GDM1 (cell line): ENCODE measurements at places on chromosomes 12 and 14.
A peak's percentile ranks its signal among the peaks of the same experiment; 100 is the strongest.

DNA sequence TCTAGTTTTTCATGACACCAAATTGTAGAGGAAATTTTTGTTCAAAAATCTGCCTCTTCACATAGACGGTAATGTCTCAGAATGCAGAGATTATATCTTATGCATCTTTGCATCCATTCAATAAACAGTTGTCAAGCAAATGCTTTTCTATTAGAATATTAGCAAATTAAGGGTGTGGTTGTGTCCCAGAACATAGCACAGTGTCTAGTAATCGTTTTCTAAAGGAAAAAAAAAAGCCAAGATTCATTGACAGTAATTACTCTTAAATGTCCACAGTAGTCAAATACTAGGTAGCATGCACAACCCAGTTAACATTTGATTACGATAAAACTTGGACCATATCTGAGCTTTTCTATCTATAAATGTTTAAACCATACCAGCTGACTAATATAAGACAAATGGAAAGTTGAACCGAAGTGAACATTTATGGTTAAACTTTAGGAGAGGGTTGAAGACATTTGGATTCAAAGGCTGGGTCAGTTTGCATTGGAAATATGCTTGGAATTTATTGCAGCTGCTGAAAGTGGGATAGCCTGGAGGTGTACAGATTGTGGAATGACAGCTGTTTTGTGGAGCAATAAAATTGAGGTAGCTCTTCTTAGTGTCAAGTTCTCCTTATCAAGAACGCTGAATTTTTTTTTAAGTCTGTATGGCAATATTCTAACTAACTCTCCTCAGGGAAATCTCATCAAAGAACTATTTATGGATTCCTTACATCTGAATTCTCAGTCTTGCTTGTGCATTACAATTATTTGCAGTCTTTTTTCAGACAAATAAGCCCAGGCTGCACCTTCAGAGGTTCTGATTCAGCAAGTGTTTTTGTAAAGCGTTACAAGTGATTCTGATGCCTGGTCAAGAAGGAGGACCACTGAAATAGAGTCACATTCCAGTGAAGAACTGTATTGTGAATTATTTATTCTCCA, 66.7 kb upstream of the ATP2B1 start:
- DNase-seq = no peak

GRCh38 chr12:51307655-51308593, 16.1 kb downstream of the BIN2 start:
- no peak for DNase-seq

GRCh38 chr12:52358575-52359350, 8.5 kb downstream of the KRT85 start:
- no peak for DNase-seq

DNA sequence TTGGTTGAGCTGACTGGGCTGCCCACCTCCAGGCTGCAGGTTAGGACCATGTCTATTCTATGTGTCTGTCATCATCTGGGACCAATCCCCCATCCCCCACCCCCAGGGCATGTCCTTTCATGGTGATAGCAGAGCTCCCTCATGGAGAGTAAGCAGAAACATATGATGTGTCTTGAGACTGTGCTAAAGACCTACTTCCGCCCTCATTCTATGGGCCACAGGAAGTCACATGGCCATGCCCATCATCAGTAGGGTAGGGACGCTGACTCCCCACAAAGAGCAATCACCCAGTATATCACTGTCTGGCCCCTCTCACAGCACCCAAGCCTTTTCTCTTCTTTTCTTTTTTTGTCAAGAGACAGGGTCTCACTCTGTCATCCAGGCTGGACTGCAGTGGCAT, 99.7 kb downstream of the CMKLR1 start:
- DNase-seq = no peak

DNA sequence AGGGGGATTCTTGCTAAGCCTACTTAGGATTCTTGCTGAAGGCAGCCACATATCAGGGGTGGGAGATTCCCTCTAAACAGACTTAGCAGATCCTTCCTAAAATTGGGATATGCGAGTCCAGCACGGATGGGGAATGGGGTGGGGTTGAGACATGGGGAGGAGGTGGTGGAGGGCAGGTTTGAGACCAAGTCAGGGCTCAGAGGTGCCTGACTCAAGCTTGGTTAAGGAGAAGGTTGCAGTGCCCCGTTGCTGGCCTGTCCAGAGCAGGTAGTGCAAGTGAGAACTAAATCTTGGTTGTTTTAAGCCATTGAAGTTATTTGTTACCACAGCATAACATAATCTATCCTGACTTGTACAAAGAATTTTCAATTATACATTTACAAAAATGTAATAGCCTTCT, 359.7 kb downstream of the AACS start:
- no peak for DNase-seq

- DNase-seq = peak; percentile 55
These were observed 157.9 kb upstream of the PARP11 start for GRCh38 chr12:4030929-4031702.

DNA sequence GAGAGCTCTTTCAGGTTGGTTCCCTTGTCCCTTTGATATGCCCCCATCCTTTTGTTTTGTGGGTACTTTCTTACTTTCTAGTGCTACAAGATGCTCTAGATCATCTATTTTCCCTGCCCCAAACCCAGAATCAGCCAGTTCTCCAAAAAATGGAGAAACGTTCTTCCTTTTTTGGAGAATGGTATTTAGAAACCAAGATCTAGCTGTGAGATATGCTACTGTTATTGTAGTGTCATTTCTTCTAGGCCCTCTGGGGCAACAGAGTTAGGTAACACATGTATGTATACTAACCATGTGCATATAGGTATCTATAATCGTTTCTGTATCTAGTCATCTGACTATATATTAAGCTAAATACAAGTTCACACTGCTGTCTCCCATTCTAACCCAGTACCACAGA, 6.9 kb upstream of the IGFBP6 start:
- no peak for DNase-seq

DNA sequence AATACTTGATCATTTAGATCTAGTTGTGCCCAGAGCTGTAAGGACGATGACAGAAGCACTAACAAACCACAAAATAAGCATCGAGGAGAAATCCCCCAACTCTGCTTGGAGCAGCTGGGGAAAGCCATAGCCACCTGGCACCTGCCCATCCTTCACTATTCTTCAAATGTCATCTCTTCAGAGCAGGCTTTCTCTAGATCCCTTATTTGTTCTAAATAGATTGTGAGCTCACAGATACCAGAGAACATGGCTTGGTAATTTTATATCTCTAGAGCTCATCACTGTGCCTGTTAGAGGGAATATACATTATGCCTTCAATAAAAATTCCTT, 50.9 kb downstream of the GRIP1 start:
- DNase-seq = no peak

DNA sequence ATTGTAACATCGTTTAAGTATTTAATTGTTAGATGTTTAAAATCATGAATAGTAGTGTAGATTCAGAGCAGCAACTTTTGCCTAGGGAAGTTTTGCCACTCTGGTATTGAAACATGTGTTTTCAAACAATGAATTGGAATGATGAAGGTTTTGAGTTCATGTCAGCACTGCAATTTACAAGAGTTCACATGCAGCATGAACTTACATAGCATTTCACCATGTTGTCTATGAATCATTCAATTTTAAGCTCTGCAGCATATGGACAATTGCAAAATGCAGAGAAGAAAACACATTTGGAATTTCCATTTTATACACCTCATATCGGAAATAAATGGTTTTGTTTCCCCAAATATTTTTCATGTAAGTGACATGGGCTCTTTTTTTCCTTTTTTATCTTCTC, 170.7 kb upstream of the CDKN3 start:
- no peak for DNase-seq

DNA sequence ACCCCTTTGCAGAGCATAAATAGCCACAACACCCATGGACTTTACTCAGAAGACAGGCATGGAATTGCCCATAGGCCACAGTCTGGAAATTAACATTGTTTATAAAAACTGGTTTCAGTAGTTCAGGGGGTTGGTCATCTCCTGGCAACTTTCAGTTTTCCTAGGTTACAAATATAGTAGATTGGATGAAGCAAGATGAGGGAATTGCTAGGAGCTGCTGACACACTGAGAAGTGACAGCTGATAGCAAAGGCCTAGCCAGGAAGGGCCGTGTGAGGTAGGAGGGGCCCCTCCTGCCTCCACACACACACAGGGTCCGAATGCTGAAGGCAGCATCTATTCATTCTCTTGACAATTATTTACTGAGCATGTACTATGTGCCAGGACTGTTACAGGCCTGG, 8.3 kb downstream of the GALNT16 start:
- DNase-seq = no peak

GRCh38 chr12:80513211-80513610, 69.2 kb downstream of the PTPRQ start:
- no peak for DNase-seq

DNA sequence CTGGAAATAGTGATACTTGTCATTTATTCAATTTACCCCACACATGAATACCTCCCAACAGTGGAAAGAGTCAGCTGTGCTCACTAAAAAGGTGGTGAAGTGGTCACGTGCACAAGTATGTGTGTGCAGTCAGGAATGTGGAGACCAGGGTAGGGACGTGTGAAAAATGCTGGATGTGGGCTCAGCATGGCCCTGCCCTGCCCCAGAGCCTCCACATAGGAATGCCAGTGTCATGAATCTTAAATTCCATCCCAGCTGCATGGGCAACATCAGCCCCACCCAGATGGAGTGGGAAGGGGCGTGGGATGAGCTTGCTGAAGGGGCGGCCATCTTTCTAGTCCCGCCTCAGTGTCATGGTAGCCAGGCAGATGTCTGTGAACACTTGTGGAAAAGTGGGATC, 87.7 kb downstream of the C12orf75 start:
- DNase-seq = no peak

- no peak for DNase-seq
These were observed 266.6 kb upstream of the PWP1 start for GRCh38 chr12:107418981-107419380.

DNA sequence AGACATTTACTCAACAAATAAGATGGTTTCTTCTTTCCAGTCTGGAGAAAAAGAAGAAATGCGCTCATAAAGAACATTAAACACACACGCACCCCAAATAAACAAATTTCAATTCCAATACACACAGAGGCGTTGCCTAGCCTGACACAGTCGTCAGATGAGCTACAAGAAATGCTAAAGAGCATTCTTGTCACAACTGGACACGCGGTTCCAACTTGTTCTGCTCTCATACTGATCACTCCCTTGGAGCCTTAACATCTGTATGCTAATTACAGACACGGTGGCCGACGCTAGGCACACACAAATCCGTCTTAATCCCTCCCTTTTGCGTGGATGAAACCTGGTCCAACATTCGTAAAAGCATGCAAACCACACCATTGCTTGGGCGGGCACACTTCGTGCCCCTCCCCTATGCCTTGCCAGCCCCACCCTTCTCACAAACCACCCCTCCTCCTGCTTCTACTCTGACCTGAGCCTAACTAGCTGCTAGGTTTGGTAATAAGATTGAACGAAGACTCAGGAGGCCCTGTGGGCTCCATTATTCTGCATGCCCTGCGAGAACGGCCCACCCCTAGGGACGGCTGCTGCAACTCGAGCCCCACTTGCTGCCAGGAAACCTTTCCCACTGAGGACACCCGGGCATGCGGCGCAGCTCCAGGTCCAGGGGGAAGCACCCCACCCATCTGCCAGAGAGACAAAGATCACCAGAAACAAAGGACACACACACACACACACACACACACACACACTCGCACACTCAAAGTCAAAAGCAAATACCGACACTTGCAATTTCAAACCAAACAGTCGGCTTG, 1.2 kb downstream of the KCNK10 start:
- no peak for DNase-seq

DNA sequence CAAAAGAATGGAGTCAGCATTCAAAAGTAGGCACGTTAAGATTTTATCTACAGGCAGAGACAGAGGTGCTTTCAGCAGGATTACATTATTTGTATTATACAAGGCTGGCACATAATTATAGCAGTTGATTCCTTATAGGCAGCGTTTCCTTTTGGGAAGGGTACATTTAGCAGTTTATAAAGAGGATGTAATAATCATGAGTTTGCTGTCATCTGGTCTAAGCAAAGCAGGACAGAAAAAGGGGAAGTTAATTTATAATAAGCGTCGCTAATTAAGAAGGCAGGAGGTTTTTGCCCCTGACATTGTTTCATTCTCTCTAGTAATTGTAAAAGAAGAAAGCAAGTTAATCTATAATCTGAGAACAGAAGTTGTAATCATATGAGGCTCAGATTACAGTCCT, 259.9 kb upstream of the MDGA2 start:
- DNase-seq = no peak

- no peak for DNase-seq
These were observed 60.2 kb downstream of the PPP1R12A start for GRCh38 chr12:79874665-79875064.

GRCh38 chr14:103858063-103858781, 10.8 kb upstream of the PPP1R13B start:
- DNase-seq = no peak

DNA sequence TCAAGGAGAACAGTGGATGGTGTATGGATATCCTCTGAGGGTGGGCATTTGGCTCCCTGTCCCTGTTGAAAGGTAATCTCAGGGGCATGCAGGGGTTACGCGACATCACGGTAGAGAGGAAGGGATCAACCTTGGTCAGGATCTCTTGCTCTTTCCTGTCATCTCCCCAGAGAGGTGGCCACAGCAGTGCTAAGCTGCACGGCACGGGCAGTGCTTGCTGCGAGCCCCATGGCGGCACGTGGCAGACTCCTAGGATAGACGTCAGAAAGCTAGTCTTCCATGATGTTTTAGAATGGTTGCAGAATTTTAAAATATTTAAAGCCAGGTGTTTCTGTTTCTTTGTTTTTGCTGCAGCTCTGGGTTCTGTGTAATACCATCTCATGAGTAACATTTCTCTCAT, 41.0 kb downstream of the DYNC1H1 start:
- no peak for DNase-seq
